ENCODE measurements at places on chromosomes 2 and 18.

GRCh38 chr18:71442731-71443141 lies 1101.4 kb downstream of the CBLN2 start:
- DNase-seq, result no peak

DNA sequence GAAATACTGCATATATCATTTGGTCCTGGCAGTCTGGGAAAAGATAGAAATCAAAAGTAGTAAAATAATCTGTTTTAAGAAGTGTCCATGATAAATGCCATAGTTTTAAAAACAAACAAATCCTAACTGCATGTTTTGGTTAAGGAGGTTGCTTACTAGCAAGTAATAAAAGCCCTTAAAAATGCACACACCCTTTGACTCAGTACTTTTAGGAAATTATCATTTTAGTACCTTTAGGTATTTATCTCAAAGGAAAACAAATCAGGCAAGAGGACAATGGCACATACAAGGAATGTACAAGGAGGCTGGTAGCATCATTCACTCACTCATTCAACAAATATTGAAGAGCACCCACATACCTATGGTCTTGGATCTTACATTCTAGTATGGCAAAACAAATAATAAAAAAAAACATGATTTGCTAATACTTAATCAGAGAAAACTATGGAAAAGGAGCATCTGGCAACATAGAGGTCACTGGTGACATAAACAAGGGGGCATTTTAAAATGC lies 67.6 kb downstream of the OLA1 start:
- no peak for DNase-seq

- no peak for DNase-seq
These were observed 17.6 kb upstream of the COLEC12 start for GRCh38 chr18:518081-518480.

DNA sequence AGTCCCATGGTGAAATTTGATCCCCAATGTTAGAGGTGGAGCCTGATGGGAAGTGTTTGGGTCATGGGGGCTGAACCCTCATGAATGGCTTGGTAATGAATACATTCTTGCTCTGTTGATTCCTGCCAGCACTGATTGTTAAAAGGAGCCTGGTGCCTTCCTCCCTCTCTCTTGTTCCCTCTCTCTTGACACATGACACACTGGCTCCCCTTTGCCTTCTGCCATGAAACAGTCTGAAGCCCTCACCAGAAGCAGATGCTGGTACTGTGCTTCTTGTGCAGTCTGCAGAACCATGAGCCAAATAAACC lies 30.6 kb upstream of the EPC2 start:
- DNase-seq, result no peak

DNA sequence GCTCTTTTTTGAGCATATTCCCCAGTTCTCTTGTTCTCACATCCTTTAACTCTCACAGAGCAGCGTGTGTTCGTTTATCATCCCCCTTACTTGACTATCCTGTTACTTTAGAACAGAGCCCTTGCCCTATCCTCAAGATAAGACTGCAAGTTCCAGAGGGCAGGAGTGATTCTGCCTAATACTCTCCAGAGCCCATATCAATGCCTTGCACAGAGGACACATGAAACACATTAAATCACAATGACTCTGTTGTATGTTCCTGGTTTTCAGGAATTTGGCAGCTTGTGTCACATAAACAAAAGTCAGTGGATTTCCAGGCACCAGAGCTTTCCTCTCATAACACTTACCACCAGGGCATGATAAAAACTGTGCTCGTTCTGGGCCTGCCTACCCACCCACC lies 156.7 kb downstream of the RNF144A start:
- no peak for DNase-seq

- no peak for DNase-seq
These were observed 128.5 kb upstream of the SP5 start for GRCh38 chr2:170586571-170587095.

DNA sequence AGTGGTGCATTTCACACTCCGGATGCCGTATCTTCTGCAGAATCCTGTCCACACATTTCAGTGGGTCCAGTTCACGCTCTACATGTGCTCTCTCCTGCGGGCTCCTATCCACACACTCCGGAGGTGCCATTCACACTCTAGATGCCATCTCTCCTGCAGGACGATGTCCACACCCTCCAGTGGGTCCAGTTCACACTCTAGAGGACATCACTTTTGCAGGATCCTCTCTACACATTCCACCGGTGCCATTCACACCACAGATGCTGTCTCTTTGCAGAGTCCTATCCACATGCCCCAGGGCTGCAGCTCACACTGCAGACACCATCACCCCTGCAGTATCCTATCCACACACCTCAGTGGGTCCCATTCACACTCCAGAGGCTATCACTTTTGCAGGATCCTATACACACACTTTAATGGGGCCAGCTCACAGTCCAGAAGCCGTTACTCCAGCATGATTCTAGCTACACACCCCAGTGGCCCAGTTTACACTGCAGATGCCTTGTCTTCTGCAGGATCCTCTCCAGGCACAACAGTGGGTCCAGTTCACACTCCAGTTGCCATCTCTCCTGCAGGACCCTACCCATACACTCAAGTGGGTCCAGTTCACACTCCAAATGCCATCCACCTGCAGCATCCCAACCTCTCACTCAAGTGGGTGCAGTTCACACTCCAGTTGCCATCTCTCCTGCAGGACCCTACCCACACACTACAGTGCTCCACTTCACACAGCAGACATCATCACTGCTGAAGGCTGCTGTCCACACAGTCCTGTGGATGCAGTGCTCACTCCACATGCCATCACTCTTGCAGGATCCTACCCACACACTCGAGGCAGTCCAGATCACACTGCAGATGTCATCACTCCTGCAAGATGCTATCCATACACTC lies 2.1 kb upstream of the PXDN start:
- no peak for DNase-seq

- no peak for DNase-seq
These were observed 254.4 kb downstream of the ETAA1 start for GRCh38 chr2:67651565-67651964.

- DNase-seq, result no peak
These were observed 2106.6 kb upstream of the CELF4 start for GRCh38 chr18:39672171-39672570.

DNA sequence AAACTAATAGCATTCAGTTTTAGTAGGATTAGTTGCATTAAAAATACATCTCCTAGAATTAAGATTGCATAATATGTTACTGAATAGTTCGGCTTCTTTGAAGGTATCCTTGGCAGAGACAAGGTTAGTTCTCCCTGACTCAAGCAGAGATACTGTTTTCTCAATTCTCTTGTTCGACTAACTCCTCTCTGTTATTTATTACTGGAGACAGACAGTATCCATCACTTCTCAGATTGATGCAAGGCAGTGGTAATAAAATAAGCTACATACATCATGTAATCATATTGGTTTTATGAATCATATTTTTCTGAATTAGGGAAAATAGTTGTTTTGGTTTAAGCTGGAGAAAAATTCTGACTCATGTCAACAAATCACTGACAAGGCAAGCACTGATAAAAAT lies 134.8 kb downstream of the SLC8A1 start:
- DNase-seq, result no peak

DNA sequence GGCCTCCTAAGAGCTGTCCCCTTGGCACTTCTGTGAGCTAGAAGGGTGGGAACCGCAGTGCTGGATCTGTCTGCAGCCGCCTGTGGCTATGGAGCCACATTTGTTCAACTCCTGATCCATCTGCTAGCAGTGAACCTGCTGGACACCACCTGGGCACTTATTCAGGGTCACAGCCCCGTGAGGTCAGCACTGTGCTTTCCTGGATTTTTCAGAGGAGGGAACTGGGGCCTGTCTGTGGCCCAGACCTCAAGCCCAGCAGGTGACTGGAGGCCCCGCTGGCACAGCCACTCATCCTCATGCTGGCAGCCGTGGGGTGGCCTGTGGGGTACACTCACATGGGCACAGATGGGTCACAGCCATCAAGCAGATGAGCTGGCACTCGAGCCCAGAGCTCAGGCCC lies 155.3 kb downstream of the TFCP2L1 start:
- no peak for DNase-seq

GRCh38 chr2:43941359-43941758 lies 54.4 kb downstream of the LRPPRC start:
- DNase-seq, result no peak

Measured in stimulated activated CD8-positive, alpha-beta memory T cell treated with anti-CD3 and anti-CD28 coated beads, Interleukin-7, amount 100 ng/mL, for 48 hours (primary cell).